ENCODE measurements at places on chromosomes 2 and 18.

- DNase-seq, result no peak
Measured at GRCh38 chr2:165847001-165847400, 53.0 kb upstream of the GALNT3 start.

GRCh38 chr2:217017456-217018252 lies 157.8 kb upstream of the TNP1 start:
- no peak for DNase-seq

GRCh38 chr2:136021976-136022375 lies 36.5 kb upstream of the DARS1 start:
- DNase-seq, result no peak

- DNase-seq, result no peak
Measured at GRCh38 chr18:31438402-31438801, 9.1 kb upstream of the DSG3 start.

GRCh38 chr2:85802354-85803103 lies 48.7 kb downstream of the ATOH8 start:
- no peak for DNase-seq

GRCh38 chr2:165238295-165238694 lies 919 bp upstream of the SCN2A start:
- DNase-seq, result peak; percentile 23

DNA sequence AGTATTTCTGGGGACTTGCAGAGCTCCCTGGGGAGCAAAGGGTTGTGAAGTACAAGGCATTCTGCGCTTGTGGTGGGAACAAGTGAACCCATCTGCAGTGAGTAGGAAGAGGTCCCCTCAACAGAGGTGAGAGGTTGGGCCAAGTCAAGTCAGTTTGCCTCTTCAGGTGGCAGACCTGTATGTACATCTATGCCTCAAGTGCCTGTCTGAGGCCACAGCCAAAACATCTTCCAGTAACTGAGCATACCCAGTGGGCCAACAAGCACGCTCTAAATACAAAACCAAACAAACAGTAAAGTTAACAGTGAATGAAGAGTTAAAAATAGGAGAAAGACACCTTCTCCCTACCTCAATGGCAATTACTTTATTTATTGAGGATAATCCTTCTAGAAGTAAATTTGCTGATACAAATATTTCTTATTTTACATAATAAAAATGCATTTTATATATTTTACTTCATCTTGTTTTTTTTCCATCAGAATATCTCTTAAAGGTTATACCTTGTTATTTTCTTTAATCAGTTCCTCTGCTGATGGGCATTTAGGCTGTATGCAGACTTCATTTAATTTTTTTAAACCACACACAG lies 2.5 kb downstream of the GYPC start:
- no peak for DNase-seq

DNA sequence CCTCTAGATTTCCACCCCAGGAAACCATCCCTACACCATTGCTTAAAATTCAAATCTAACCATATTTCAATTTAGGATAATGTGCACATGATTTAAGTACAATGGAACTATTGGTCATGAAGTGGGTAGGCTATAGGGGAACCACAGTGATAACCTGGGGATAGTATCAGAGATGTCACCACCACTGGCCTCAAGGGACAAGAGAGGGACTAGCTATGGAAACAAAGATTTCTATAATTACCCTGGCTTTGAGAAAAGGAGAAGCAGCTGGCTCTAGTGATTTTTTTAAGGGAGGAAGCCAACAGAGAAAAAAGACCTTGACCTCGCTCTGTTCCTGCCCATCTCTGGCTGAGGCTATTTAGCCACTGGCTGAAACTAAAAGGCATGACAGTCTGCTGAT lies 132.0 kb downstream of the MEP1B start:
- DNase-seq, result no peak

All from fibroblast of skin of back (primary cell).